ENCODE measurements at places on chromosomes 1 and 21.

GRCh38 chr1:78833491-78833890 lies 173.0 kb downstream of the ADGRL4 start:
- no peak for DNase-seq

- DNase-seq, result no peak
Measured at GRCh38 chr1:110433803-110434202, 17.1 kb upstream of the PROK1 start.

DNA sequence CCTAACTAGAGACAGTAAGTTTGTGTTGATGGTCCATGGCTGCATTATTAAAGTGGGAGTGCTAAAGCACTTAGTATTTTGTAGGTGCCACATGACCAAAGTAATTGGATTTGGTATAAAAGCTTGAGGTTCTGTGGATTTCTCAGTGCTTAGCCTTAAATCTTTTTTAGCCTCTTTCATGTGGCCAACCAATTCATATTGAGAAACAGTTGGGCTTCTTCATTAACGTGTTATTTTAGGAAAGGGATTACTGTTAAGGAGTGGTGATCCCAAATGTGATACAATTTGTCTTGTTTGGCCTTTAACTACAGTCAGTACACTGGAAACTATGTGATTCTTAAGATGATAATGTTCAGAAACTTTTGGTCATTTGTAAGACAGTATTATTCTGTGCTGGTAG lies 25.5 kb downstream of the MAN1A2 start:
- no peak for DNase-seq

DNA sequence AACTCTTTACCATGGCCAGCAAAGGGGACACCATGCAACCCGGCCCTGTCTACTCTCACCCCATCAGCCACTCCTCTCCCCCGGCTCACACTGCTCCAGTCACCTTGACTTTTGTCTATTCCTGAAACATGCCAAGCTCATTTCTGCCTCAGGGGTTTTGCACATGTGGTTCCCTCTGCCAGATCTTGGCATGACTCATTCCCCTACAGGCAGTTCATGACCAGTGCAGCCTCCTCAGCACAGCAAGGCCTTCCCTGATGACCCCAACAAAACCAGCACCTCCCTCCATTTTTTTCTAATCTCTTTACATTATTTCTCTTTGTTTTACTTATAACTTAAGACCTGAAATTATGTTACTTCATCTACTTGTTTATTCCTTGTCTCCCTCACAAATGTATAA lies 58.6 kb upstream of the GJB5 start:
- DNase-seq, result no peak

GRCh38 chr1:169514566-169515270 lies 29.0 kb upstream of the SLC19A2 start:
- no peak for DNase-seq

- no peak for DNase-seq
Measured at GRCh38 chr1:219639876-219640577, 27.1 kb upstream of the ZC3H11B start.

- no peak for DNase-seq
Measured at GRCh38 chr1:218344814-218345672, at the start of gene TGFB2. TSS of gene TGFB2 (plus strand) at chr1:218345336. CDS start at chr1:218346702, 1,366 bp downstream.

- no peak for DNase-seq
Measured at GRCh38 chr1:219906924-219907771, 21.2 kb downstream of the SLC30A10 start.

- no peak for DNase-seq
Measured at GRCh38 chr1:86758570-86758969, 54.2 kb downstream of the SH3GLB1 start.

DNA sequence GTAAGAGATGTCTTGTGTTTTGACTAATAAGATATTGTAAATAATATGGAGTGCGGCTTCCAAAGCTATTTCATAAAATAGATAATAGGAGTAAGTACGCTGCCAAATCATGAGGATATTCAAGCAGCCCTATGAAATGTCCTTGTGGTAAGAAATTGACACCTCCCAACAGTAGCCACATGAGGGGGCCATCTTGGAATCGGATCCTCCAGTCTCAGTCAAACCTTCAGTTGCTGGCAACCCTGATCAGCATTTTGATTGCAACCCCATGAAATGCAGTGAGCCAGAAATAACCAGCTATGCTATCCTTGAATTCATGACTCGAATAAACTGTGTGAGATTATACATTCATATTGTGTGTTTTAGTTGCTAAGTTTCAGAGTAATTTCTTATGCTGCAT lies 212.4 kb downstream of the PLA2G4A start:
- DNase-seq, result no peak

- no peak for DNase-seq
Measured at GRCh38 chr1:234892642-234893041, 236.0 kb downstream of the TOMM20 start.

GRCh38 chr1:47228644-47229030 lies 3.4 kb downstream of the TAL1 start:
- no peak for DNase-seq

GRCh38 chr1:164772635-164773034 lies 213.7 kb downstream of the PBX1 start:
- no peak for DNase-seq

- DNase-seq, result no peak
Measured at GRCh38 chr1:22289307-22289995, 146.6 kb upstream of the WNT4 start.

- no peak for DNase-seq
Measured at GRCh38 chr1:237197470-237198425, 155.8 kb downstream of the RYR2 start.

GRCh38 chr1:106975944-106976343 lies 80.5 kb upstream of the PRMT6 start:
- no peak for DNase-seq

DNA sequence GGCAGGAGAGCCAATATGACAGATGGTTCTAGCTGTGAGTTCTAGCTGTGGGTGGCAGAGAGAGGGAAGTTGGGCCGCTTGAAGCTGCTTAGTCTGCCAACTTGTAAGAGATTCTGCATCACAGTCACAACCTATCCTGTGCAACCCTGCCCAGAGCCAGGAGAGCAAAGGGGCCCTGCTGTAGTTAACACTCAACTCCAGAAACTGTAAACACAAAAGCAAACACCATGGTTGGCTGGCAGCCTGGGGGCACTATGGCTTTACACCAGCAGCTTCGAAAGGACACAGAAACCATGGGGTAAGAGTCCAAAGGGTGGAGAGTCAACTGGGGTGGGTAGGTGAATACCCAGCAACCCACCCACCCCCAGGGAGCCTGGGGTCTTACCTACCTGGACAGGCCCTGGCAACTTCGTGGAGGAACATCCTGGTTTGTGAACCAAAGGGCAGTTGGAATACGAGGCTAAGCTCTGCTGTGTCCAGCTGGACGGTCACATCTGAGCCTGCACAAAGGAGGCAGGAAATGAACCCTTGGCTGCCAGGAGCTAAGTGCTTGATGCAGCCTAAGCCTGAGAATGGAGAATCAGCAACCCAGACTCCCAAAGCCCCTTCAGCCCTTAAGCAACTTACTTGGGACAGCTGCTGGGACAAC lies 6.4 kb downstream of the INPP5B start:
- DNase-seq, result no peak

DNA sequence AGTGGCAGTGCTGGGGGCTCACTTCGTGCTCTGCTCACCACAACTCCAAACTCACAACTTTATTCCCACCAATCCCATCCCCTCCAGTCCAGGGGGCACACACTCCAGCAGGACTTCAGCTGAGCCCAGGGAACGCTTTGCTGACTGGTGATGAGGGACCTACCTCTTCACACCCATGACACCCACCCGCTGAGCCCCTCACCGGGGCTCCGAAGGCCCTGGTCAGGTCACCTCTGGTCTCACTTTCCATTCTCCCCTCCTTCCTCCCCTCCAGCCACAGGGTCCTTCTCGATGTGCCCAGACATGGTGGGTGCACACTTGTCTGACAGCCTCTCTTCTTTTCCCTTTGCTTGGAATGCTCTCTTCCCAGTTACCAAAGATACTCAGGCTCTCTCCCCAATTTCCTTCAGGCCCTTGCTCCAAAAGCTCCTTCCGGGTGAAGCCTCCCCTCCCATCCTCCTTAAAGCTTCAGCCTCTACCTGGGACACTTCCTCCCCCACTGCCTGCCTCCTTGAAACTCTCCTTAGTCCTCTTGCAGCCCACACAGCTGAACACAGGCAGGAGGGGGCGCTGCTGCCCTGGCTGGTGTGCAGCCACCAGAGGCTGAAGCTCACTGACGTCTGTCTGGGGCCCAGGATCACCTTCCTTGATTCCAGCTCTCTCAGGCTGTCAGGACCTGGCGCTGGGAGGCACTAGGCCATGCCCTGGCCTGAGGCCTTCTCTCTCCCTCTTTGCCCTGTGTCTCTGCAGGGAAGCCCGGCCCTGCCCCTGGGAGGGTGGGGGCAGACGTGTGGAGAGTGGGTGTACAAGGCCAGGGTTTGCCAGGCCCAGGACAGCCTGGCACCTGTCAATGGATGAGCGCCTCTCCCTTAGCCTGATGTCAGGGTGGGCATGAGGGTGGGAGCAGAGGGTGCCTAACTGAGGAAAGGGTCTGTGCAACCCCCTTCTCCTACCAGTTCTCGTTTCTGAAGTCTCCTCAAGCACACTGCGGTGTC lies 1.6 kb downstream of the KCNE1 start:
- DNase-seq, result no peak

GRCh38 chr21:45468051-45468970 lies 63.3 kb downstream of the COL18A1 start:
- no peak for DNase-seq

DNA sequence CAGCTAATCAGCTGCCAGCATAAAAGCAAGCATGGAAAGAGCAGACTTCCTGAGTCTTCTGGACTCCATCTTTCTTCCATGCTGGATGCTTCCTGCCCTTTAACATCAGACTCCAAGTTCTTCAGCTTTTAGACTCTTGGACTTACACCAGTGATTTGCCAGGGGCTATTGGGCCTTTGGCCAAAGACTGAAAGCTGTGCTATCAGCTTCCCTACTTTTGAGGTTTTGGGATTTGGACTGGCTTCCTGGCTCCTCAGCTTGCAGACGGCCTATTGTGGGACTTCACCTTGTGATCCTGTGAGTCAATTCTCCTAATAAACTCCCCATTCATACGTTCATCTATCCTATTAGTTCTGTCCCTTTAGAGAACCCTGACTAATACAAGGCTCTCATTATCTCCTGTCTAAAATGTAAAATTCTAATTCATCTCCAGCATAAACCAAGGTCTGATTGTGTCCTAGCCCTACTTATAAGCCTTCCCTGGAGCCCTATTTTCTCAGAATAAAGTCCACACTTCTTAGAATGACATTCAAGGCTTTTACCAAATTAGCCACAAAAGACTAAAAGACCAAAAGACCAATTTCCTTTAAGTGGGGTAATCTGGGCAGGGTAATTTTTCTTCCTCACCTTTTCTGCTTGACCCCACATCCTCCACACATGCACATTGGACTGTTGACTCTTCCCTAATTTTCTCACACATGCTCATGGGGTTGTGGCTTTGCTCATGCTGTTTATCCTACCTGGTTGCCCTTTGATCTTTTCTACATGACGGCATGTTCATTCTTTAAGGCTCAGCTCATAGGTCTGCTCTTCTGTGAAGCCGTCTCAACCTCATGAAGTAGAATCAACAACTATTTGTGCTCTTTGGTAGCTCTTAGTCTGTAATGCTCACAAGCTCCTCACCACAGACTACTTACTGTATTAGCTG lies 18.1 kb upstream of the ENAH start:
- DNase-seq, result no peak

DNA sequence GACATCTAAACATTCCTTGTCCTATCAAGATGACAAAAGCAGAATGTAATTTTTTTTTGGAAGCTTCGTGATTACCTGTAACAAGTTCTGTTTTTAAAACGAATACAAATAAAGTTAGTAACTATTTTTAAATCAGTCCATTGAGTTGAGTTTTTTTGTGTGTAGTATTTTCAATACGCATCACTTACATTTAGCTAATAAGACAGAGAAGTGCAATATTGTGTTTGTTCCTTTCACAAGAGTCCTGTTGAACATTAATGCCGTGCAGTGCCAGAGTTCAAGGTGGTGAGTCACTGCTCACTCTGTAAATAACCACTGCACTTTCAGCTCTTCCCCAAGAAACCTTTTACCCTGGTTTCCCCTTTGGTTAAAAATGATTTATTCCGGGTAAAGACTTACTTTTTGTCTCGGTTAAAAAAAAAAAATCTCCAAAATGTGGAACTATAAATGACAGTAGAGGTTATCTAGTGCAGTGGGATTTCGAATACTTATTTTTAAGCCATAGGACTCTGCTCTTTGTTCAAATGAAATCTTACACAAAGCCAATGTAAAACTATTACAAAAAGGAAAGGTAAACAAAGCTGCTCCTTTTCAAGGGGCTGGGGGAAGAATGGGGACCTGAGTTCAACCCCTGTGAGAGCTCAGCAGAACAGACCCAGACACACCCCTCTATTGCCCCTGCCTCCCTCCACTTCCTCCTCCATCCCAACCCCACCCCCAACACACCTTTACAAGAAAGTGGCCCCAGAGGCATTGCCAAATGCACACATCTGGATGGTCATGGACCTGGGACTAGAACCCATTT lies 14.8 kb upstream of the NCMAP start:
- DNase-seq, result no peak

DNA sequence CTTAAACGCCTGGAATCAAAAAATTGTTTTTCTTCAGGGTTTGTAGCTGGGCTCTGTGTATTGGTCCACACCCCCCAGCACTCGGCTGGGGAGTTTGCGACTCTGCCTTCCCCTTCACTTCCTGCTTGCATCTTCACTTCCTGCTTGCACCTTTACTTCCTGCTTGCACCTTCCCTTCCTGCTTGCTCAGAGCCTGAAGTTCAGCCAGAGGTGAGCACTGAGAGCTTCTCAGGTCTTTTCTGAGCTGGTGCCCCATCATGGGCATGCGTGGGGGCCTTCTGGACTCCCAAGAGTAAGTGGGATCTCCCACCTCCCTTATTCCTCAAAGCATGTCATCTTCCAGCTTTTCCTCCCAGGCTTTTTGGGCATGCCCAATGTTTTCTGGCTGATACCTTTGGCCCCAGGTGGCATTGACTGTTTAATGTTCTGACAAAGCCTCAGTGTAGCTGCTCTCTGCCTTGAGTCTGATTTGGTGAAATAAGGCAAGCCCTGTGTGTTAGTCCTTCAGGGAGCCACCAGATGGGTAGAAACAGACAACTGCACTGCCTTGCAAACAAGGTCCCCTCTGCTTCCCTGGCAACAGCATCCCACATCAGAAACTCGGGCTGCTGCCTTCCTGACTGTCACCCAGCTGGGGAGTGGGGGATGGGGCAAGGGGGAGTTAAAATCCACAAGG lies 3.5 kb downstream of the KRTAP10-2 start:
- no peak for DNase-seq

Data from stimulated activated CD4-positive, alpha-beta T cell treated with anti-CD3 and anti-CD28 coated beads, Interleukin-1b, Interleukin-23, amount 100 ng/mL, for 1 hour (primary cell).